Activated CD4-positive, alpha-beta T cell treated with anti-CD3 and anti-CD28 coated beads for 24 hours (primary cell): ENCODE measurements at places on chromosomes 13 and 19.
A peak's percentile ranks its signal among the peaks of the same experiment; 100 is the strongest.

- no peak for DNase-seq
Measured at GRCh38 chr13:88800505-88800904, 1129.3 kb downstream of the SLITRK5 start.

GRCh38 chr19:14542711-14543328 lies 13.4 kb downstream of the TECR start:
- no peak for DNase-seq

GRCh38 chr13:78201411-78201810 lies 282.8 kb upstream of the EDNRB start:
- no peak for DNase-seq

DNA sequence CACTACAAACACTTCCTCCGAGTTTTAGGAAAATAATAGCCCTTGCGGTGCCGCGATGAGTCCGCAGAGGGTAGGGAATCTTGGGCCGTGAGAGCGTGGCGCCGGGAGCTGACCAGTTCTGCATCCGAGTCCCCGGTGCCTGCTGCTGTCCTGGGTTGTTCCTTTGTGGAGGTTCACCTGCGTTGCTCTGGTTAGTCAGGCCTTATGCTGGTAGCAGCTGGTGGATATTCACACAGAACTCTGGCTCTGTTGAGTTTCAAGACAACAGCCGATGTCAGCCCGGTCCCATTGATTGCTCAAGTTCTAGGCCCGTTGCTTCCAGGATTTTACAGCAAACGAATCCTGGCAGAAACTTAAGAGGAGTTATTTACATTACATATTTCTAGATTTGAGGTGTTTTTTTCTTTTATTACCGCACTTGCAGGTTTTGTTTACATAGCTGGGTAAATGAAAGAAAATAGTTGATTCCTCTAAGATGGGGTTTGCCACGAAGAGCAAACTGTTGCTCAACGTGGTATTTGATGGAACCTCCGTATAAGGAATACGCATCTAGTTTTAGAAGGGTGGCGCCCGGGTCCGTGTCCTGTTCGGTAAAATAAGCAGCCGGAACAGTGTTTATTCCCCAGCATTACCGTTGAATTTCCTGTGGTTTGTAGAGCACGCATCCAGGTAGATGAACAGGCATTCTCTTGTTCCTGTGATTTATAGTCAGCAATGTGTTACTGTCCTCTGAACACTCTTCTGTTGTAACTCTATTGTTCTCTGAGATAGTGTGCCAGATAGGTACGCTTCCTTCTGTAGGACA lies 1.3 kb downstream of the CLDN10 start:
- DNase-seq = no peak

GRCh38 chr13:85724546-85725432 lies 74.4 kb downstream of the SLITRK6 start:
- no peak for DNase-seq

- DNase-seq = no peak
Measured at GRCh38 chr13:25281935-25282332, 5.4 kb downstream of the MTMR6 start.

- DNase-seq = no peak
Measured at GRCh38 chr19:2282062-2282861, at the start of gene PEAK3. TSS of gene PEAK3 (minus strand) at chr19:2282175. CDS start at chr19:2280931, 1,244 bp downstream.

- DNase-seq = no peak
Measured at GRCh38 chr19:46232468-46232867, 2.9 kb downstream of the IGFL1 start.

DNA sequence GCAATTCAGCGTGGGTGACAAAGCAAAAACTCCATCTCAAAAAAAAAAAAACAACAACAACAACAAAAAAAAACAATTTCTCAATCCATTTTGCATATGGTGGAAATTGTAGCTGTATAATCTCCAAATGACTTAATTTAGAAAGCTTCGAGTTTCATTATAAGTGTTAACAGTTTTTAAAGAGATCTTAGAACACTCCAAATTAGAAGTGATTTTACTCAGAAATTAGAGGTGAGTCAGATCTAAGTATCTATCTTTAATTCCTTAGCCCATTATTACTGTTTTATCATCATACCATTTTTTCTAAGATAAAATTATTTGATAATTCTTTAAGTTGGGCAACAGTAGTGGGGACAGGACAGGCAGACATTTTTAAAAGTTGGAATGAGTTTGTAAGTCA lies 60.5 kb downstream of the ZMYM2 start:
- no peak for DNase-seq

DNA sequence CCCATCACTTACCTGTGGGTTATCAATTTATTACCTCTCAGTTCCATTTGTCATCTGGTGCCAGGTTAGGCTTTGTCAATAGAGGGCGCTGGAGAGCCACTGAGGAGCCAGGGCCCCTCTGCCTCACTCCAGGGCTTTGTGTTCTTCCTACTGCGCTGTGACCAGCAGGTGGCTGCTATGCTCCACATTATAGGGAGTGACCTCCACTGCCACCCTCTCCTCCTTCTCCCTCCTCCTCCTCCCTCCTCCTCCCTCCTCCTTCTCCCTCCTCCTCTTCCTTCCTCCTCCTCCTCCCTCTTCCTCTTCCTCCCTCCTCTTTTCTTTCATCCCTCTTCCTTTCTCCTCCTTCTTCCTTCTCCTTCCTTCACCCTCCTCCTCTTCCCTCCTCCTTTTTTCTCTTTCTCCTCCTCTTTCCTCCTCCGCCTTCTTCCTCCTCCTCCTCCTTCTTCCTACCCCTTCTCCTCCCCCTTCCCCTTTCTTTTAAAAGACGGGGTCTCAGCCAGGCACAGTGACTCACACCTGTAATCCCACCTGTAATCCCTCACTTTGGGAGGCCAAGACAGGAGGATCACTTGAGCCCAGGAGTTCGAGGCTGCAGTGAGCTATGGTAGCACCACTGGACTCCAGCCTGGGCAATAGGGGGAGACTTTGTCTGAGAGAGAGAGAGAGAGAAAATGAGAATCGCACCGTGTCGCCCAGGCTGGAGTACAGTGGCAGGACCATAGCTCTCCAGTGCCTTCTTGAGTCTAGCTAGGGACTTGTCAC lies 10.3 kb upstream of the ZBTB32 start:
- peak; percentile 90 for DNase-seq

GRCh38 chr13:69418319-69418718 lies 689.3 kb upstream of the ATXN8OS start:
- no peak for DNase-seq

GRCh38 chr19:1437609-1438008 lies 587 bp upstream of the RPS15 start:
- DNase-seq = no peak

- DNase-seq = no peak
Measured at GRCh38 chr13:43546251-43546650, 240.5 kb downstream of the ENOX1 start.

GRCh38 chr13:114244637-114245036 lies 9.9 kb downstream of the CDC16 start:
- no peak for DNase-seq

GRCh38 chr13:72255908-72256307 lies 388.9 kb upstream of the DACH1 start:
- DNase-seq = no peak

GRCh38 chr19:19105365-19106055 lies 32.8 kb downstream of the TMEM161A start:
- DNase-seq = no peak

DNA sequence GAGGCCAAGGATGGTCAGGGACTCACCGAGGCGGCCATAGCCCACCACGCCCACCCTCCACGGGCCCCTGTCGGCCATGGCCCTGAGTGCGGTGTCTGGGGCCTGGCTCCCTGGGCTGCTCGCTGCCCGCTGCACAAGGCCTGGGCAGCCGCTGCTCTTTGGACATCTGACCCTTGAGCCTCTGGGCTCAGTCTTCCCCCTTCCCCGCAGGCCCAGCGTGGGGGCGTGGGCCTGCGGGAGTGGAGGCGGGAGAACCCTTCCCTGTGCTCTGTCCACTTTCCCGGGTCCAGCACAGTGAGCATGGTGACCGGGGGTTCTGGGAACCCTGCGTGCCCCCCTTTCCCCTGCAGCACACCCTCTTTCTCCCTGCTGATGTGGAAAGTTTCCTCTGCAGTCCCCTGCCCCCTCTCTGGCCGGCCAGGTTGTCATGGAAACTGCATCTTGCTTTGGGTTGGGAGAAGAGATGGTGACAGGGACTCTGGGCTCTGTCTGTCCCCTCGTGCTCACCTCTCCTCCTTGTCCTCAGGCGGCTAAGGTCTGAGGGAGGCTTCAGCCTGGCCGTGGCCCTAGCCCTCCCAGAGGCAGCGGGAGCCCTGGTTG lies at the start of gene ASPDH:
Gene ASPDH, minus strand, starts transcription at position 168 of the 600 bp plus-strand sequence. Its CDS starts 90 bp downstream, at position 78.
- no peak for DNase-seq

GRCh38 chr19:29842471-29843179 lies 30.8 kb downstream of the CCNE1 start:
- DNase-seq = no peak

DNA sequence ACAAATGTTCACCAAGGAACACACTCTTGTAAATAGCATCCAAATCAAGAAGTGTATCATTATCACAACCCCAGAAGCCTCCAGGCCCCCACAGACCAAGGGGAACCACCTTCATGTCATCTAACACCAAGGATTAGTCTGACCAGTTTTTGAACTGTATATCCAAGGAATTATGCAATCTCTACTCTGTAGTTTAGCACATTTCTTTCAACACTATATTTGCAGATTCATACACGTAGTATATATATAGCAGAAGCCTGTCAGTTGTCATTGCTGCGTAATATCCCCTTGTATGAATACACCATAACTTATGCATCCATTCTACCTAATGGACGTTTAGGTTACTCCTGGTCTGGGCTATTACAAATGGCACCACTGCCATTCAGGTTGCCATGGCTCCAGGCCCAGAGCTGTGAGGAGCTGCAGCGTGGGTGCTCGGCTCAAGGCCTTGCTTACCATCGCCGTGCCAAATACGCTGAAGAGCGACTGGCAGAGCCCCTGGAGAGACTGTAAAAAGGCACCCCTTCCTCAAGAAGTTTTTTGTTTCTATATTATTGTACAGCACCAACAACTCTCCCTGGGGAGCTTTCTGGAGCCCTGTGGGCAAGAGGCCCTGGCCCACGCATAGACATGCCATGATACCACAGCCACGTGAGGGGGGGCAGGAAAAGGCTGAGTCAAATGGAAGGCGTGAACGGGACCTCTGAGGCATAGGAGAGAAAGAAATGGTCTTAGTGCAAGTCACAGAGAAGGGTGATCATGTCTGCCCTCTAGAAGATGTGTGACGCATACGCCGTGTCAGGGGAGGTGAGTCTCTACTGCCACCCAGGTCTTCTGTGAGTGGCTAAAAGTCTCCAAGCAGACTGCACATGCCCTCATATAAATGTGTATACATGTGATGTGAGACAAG lies 10.8 kb downstream of the LATS2 start:
- DNase-seq = no peak

DNA sequence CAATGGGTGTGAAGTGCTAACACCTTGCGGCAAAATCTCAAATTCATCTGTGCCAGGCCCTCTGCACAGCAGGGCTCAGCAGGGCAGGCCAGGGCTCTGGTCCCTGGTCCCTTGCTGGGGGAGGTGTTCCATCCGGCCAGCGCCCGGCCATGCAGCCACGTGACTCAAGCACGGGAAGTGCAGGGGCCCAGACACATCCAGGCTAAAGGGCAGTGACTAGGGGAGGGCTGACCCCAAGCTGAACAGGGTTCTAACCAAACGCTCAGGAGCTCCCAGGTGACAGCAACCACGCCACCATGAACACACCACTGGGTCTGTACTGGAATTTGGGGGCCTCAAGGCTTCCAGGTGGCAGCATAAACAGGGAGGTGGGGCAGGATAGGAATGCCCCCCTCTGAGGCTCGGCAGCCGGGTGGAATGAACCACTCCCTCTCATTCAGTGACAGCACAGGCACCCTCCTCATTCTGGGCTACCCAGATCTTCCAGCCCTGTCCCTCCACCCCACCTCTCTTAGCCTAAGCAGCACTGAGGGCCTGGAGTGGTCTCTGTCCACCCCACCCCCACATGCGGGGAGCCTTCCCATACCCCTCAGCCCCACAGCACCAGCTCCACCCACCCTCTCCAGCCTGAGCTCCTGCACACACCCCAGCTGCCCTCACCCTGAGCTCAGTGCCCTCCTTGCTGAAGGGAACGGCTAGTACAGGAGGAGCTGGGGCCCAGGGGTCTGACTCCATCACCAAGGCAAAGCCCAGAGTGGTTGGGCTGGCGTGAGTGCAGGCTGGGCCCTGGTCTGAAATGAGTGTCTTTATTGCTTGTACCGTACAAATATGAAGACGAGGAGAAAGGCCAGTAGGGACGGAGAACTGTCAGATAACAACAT lies 5.3 kb upstream of the CCNP start:
- DNase-seq = no peak

DNA sequence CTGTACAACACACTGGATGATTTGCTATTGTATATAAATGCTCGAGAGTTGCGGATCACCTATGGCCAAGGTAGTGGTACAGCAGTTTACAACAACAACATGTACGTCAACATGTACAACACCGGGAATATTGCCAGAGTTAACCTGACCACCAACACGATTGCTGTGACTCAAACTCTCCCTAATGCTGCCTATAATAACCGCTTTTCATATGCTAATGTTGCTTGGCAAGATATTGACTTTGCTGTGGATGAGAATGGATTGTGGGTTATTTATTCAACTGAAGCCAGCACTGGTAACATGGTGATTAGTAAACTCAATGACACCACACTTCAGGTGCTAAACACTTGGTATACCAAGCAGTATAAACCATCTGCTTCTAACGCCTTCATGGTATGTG lies 21.5 kb downstream of the OLFM4 start:
- no peak for DNase-seq

GRCh38 chr13:31053091-31053490 lies 108.6 kb downstream of the HSPH1 start:
- no peak for DNase-seq

GRCh38 chr13:32745509-32745908 lies 159.3 kb downstream of the PDS5B start:
- no peak for DNase-seq

GRCh38 chr19:30648866-30649862 lies 277.0 kb downstream of the ZNF536 start:
- DNase-seq = no peak

GRCh38 chr13:35460061-35460460 lies 16.4 kb downstream of the MAB21L1 start:
- DNase-seq = no peak

GRCh38 chr19:782185-782877 lies 14.9 kb upstream of the PTBP1 start:
- no peak for DNase-seq

GRCh38 chr13:20148501-20149183 lies 12.2 kb downstream of the GJA3 start:
- no peak for DNase-seq

DNA sequence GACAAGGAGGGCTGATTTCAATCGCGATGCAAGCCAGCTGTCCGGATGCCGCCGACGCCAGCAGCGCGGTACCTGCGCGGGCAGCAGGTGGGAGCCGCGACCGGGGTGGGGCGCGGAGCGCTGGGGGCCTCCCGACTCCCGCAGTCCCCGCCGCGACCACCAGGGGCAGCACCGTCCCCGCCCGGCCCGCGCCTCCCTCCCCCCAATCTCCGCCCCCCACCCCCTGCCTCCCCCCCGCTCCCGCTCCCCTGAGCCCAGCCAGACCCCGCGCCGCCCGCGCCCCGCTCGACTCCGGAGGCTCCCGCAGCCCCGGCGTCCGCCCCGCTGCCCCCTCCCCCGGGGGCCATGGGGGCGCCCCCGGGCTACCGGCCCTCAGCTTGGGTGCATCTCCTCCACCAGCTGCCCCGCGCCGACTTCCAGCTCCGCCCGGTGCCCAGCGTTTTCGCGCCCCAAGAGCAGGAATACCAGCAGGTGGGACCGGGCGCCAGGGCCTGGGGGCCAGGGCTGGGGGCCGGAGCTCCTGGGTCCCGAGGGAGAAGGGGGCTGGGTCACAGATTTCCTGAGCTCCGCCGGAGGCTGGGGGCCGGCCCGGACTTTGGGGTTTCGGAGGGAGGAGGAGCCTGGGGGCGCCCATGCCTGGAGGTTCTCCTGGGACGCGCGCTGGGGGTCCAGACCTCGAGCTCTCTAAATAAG lies at the start of gene TTYH1:
Gene TTYH1, plus strand, starts transcription at position 257 of the 693 bp plus-strand sequence. Its CDS starts 89 bp downstream, at position 346.
- no peak for DNase-seq

- no peak for DNase-seq
Measured at GRCh38 chr13:32883474-32883873, 132.7 kb upstream of the KL start.
